ENCODE measurements at places on chromosomes 6 and 20. TPM values are rescaled to one million over a fixed set of nuclear protein-coding genes. Genes with fewer than 3 reads are reported as not detected.

- no peak for DNase-seq
- no peaks in the 10 kb centered on the region for H3K27me3 ChIP-seq
- H3K4me1 ChIP-seq = peaks cover 13% of the 10 kb centered on the region
Measured at GRCh38 chr6:126181173-126181741, 158.7 kb upstream of the CENPW start.

GRCh38 chr6:54415517-54415916 is 107.3 kb downstream of the TINAG start:
- DNase-seq = no peak
- H3K27me3 ChIP-seq = no peaks in the 10 kb centered on the region
- no peaks in the 10 kb centered on the region for H3K4me1 ChIP-seq
- no peaks in the 10 kb centered on the region for H3K36me3 ChIP-seq
- no peak overlapping the region for H3K27ac ChIP-seq
- H3K4me3 ChIP-seq = no peak overlapping the region

COL9A3 gene
- not detected for total RNA-seq

COL9A1 gene
- total RNA-seq = 36.1 TPM

DNA sequence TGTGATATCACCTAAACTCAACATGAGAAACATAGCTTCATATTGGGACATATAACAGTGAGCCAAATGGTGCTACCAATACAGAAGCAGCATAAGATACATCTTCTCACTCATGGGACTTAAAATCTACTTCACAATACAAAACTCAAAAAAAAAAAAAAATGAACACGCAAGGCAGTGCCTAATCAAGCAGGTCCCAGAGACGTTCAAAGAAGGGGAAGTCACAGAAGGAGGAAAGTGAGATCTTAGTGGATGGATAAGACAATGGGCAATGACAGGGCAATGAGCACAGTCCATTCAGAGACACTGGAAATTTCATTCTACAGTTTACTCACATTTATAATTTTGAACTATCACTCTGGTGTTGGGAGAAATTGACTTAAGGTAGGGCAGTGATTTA is 88.3 kb downstream of the FAM50B start:
- no peak overlapping the region for H3K27ac ChIP-seq
- no peak overlapping the region for H3K4me3 ChIP-seq
- H3K27me3 ChIP-seq = no peaks in the 10 kb centered on the region
- no peak for DNase-seq
- peaks cover 3% of the 10 kb centered on the region for H3K4me1 ChIP-seq
- H3K36me3 ChIP-seq = no peaks in the 10 kb centered on the region

DNA sequence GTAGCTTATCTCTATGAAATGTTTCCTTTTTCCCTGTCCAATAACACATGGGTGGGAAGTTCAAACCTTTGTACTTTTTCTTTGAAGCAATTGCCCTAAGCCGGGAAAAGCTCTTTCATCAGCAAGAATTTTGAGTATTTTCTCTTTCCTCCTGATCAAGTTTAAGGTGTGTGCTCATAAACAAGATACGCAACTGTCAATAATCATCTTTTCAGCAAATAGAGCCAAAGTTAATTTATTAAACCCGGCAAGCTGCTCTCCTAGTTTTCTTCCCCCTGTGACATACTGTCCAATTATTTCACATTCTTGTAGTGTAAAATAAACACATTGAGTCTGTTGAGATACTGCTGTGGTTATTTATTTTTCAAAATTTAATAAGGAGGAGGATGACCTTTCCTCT is 194.4 kb downstream of the EDN1 start:
- no peak for DNase-seq
- no peaks in the 10 kb centered on the region for H3K36me3 ChIP-seq
- H3K4me1 ChIP-seq = no peaks in the 10 kb centered on the region
- no peaks in the 10 kb centered on the region for H3K27me3 ChIP-seq
- no peak overlapping the region for H3K4me3 ChIP-seq

- DNase-seq = no peak
- H3K27ac ChIP-seq = no peak overlapping the region
- H3K36me3 ChIP-seq = no peaks in the 10 kb centered on the region
Measured at GRCh38 chr20:18701969-18702368, 111.6 kb upstream of the SCP2D1 start.

- H3K4me1 ChIP-seq = peaks cover 48% of the 10 kb centered on the region
- H3K27ac ChIP-seq = no peak overlapping the region
- peaks cover 64% of the 10 kb centered on the region for H3K27me3 ChIP-seq
- H3K4me3 ChIP-seq = no peak overlapping the region
- no peaks in the 10 kb centered on the region for H3K36me3 ChIP-seq
Measured at GRCh38 chr6:10409731-10410206, 5.1 kb downstream of the TFAP2A start.

DNA sequence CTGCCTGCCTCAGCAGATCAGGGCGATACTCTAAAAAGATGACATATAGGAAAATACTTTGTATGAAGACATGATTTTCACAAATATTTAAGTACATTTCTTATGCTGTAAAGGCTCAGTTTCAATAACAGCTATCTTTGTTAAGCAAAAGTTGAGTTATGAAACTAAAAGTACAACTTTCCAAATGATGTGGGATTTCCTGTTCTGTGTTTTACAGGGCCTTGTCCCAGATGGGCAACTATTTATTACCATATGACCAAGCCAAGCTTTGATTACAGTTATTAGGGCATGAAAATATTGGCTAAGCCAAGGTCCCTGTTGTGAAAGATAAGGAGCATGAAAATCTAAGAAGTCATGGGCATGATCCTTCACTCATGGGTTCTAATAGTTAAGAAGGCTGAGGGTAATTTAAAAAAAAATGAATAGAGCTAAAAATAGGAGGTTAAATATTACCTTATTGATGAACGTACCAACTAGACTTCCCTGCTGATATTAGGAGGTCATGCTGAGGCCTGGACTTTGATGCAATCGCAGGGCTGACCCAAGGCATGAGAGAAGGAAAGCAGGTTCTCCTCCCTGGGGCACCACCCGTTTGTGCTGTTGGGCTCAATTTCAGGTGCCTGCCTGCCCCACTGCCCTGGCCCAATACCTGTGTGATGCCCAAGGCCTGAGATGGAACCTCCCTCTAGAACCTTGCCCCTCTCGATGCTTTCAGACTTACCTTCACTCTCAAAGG is 294.4 kb upstream of the PRDM1 start:
- H3K4me1 ChIP-seq = no peaks in the 10 kb centered on the region
- no peak overlapping the region for H3K4me3 ChIP-seq
- no peak overlapping the region for H3K27ac ChIP-seq
- H3K36me3 ChIP-seq = no peaks in the 10 kb centered on the region
- no peak for DNase-seq

GRCh38 chr6:18712595-18712994 is 325.4 kb downstream of the RNF144B start:
- no peaks in the 10 kb centered on the region for H3K4me1 ChIP-seq
- no peak overlapping the region for H3K27ac ChIP-seq
- DNase-seq = no peak

GRCh38 chr6:3316331-3316730 is 57.6 kb downstream of the PSMG4 start:
- DNase-seq = no peak
- H3K4me1 ChIP-seq = no peaks in the 10 kb centered on the region
- no peaks in the 10 kb centered on the region for H3K27me3 ChIP-seq
- H3K4me3 ChIP-seq = no peak overlapping the region
- H3K27ac ChIP-seq = no peak overlapping the region
- H3K36me3 ChIP-seq = peaks cover 15% of the 10 kb centered on the region

GATA5 gene
- total RNA-seq = 3.1 TPM

GRCh38 chr6:151290877-151291721 is 51.3 kb downstream of the AKAP12 start:
- peak; percentile 90 for DNase-seq
- H3K36me3 ChIP-seq = no peaks in the 10 kb centered on the region
- peaks cover 5% of the 10 kb centered on the region for H3K27me3 ChIP-seq
- H3K4me3 ChIP-seq = no peak overlapping the region
